ENCODE measurements at places on chromosomes 7 and 10.

GRCh38 chr10:71453186-71453585 is 56.5 kb downstream of the CDH23 start:
- no peak for DNase-seq

DNA sequence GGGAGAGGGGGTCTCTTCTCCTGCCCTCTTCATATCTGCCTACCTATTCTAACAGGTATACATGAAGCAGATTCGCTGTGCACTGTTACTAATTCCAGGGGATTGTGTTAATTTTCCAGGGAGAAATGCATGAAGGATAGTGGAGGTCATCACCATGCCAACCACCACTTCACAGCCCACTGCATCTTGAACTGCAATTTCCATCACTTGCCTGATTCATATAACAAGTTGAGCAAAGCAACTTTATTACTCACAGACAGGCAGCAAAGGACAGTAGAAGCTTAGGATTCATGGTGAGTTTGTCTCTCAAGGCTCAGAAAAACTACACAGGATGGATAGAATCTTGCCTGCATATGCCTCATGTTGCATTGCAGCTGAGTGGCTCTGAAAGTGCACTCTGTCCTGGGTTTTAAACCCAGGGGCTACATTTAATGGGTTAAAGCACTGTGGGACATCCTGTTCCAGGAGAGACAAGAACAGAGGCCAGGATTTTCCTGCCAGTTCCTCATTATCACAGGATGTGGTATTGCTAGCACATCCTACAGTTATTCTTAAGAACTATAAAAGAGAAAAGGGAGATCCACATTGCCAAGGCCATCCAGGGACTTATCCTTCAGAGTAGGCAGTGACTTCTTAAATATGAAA is 136.9 kb upstream of the PRSS1 start:
- no peak for DNase-seq

GRCh38 chr7:45579391-45579801 is 5.2 kb downstream of the ADCY1 start:
- no peak for DNase-seq

DNA sequence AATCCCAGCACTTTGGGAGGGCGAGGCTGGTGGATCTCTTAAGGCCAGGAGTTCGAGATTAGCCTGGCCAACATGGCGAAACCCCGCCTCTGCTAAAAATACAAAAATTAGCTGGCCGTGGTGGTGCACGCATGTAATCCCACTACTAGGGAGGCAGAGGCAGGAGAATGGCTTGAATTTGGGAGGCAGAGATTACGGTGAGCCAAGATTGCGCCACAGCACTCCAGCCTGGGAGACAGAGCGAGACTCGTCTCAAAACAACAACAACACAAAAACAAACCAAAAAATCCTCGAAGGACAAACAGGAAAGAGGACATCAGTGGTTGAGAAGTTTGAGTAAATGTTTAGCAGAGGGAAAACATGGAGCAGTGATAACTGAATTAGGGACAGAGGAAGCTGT is 52.3 kb upstream of the FAM3C start:
- no peak for DNase-seq

DNA sequence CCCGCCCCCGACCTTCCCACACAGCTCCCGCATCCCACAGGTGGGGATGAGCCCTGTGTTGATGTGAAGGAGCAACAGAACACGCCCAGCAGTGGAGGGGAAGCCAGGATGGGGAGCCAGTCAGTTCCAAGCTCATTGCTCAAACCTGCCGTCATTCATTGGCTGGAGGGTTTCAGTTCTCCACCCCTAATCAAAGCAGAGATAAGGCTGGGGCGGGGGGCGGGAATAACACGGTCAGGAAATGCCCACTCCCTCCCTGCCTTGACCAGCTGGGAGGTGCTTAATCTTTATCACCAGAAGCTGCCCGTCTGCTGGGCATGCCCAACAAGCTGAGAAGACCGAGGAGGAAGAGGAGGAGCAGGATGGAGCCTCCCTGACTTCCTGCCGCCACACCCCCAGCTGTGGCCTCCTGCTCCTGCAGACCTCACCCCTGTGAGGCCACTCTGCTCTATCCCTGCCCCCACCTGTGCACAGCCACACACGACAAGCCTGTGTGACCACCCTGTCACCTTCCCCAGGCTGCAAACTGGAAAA is 265.1 kb downstream of the ZEB1 start:
- no peak for DNase-seq

- no peak for DNase-seq
Observed at GRCh38 chr7:134943785-134944400, 42.4 kb upstream of the AGBL3 start.

GRCh38 chr7:127704211-127704610 is 52.2 kb downstream of the SND1 start:
- DNase-seq, result no peak

DNA sequence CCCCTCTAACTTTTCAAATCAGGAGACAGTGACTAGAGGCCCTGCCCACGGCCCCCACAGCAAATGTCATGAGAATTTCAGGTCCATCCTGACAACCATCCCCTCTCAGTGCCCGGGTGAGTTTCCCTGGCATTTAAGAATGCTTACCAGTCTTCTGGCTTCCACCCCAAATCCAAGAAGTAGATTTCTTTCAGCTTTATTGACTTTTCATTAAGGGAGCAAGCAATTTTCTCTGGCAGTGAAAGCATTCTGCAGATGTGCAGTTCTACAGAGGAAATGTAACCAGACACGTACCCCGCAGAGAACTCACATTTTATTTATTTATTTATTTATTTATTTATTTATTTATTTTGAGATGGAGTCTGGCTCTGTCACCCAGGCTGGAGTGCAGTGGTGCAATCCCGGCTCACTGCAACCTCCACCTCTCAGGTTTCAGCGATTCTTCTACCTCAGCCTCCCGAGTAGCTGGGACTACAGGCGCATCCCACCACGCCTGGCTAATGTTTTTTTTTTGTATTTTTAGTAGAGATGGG is 120.9 kb upstream of the KCTD7 start:
- DNase-seq, result no peak

- DNase-seq, result no peak
Observed at GRCh38 chr7:67696124-67696523, 699.5 kb downstream of the TYW1 start.

DNA sequence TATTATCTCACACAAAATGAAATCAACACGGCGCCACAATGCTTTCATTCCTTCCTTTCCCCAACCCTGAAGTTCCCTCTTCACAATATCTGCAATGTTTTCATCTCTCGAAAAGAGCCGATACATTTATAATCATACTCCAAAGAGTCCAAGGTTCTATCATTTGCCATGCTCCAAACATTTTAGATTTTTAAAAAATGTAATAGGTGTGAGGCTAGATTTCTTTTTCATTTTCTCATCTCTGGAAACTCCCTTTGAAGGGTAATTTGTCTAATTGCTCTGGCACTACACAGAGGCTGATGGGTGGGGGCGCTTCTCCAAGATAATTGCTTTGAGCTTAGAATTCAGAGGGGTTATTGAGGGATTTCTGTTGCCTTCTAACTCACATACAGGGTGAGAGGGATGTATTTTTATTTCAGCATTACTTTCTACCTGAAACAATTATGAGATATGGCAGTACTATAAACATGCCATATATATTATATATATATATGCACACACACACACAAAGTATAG is 4.9 kb downstream of the DLX5 start:
- DNase-seq, result no peak

- no peak for DNase-seq
Observed at GRCh38 chr10:8006274-8006999, 48.1 kb upstream of the GATA3 start.

GRCh38 chr7:116683786-116684185 is 11.8 kb downstream of the MET start:
- DNase-seq, result no peak

GRCh38 chr7:36686499-36686898 is 37.8 kb downstream of the AOAH start:
- DNase-seq, result peak; percentile 80

GRCh38 chr7:33727315-33727714 is 178.0 kb upstream of the BMPER start:
- no peak for DNase-seq

DNA sequence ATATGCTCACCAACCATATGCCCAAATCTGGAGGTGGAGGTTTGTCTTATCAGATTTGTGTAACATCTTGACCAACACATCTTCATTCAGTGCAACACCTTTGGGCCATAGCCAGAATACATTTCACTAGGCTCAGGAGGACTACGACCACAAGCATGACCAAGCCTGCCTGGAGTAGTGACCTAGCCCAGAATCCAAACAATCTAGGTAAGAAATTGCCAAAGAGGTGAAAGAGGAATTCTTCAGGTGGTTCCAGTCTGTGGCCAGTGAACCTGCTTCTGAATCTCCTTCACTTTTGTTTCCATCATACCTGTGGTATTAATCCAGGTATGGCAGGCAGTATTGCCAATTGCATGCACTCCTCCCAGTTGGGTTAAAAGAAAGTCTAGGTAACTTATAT is 112.8 kb upstream of the RAB18 start:
- no peak for DNase-seq

DNA sequence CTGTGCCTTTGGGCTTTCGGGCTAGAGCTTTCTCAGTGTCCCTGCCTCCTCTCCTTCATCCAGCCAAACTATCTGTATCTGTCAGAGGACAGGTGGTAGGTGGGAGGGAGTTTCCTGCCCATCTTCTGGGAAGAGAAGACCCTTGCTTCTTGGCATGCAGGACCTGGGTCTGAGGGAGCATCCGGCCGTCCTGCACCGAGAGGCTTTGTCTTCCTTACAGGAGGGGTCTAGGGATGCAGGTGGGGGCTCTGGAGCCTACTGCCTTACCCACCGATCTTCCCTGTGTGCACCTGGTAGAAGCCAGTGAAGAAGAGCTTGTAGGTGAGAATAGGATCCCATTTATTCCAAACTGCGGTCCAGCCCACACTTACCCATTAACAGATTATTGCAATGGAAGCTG is 5.8 kb upstream of the KLF6 start:
- DNase-seq, result no peak

DNA sequence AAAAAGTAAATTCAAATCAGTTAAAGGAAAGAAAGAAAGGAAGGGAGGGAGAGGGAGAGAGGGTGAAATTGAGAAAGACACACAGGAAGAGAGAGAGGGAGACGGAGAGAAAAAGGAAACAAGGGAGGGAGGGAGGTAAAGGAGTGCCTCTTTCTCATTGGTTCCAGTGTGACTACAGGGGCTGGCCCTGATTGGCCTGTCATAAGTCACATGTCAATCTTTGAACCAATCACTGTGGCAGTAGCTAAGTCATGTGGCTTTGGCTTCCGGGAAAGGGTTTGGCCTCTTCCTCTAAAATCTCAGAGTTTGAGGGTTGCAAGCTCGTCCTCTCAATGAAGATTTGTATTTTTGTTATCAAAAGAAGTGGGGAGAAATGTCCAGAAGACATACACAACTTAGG is 150.2 kb downstream of the RAB11FIP2 start:
- DNase-seq, result no peak

DNA sequence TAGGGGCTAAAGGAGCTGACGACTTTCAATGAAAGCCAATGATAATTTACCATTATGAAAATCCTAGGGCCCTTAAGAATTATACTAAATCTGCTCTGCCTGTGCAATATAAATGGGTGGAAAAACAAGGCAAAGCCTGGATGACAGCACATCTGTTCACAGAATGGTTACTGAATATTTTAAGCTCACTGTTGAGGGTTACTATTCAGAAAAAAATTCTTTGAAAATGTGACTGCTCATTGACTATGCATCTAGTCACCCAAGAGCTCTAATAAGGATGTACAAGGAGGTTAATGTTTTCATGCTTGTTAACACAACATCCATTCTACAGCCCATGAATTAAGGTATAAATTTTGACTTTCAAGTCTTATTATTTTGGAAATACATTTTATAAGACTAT is 8.9 kb downstream of the DKK1 start:
- DNase-seq, result no peak

- DNase-seq, result no peak
Observed at GRCh38 chr10:87703771-87704170, 44.1 kb downstream of the PAPSS2 start.

- DNase-seq, result no peak
Observed at GRCh38 chr10:59322131-59322530, 40.2 kb downstream of the FAM13C start.

- DNase-seq, result no peak
Observed at GRCh38 chr7:155962191-155962967, 150.1 kb upstream of the SHH start.

GRCh38 chr10:97210543-97210960 is 24.8 kb upstream of the SLIT1 start:
- peak; percentile 72 for DNase-seq

- peak; percentile 88 for DNase-seq
Observed at GRCh38 chr10:30783939-30784501, 154.5 kb upstream of the LYZL2 start.

GRCh38 chr10:25072786-25073185 is 56.4 kb downstream of the THNSL1 start:
- DNase-seq, result no peak

DNA sequence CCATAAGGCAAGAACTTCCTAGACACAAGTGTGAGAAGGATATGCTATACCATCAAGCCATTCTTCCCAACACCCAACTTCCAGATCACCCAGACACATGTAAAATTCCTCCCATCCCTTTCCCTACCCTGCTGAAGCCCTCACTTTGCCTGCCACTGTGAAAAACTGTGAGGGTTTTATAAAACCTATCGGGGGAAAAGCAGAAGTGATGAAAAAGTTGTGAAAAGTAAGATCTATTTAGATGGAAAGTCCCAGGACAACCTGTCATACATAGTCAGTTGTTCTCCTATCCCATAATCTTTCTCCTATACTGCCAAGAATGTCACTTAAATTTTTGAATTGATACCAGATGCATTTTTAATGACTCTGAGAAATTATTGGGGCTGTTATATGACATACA is 39.0 kb upstream of the PPP3CB start:
- DNase-seq, result no peak

DNA sequence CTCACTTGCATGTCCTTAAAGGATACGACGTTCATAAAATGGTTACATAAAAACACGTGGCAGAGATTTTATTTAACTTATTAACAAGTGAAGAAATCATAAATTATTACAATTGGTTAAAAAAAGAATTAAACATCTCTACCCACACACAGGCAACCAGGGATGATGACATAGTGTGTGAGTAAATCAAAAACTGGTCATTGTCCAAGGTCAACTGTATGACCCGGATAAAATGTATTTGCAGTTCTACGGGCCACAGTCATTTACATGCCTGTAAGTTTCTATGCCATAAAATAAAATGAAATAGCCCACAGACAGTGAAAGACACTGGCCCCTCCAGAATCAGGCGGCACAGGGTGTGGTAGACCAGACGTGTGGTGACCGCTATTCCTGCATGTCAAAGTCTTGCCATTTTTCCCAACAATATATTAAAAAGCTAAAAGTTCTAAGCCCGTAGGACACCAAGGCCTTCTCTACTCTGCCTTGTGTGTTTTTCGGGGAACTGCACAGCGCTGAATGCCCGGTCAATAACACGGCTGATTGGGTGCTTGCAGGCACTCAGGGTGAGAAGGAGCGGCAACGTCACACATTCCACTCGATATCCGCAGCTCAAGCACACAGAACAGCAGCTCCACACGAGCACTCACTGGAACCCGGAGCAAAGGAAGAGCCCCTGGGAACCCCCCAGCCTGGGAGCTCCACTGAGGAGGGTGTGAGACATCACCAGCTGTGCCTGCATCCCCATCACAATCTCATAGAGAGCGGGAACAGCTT is 143.3 kb upstream of the PPP2R2D start:
- no peak for DNase-seq
